Skin of body (tissue), 3 donors: ENCODE measurements at places on chromosomes 2 and 18. TPM values are rescaled to one million over a fixed set of nuclear protein-coding genes. Genes with fewer than 3 reads are reported as not detected.

Gene HMSD
- total RNA-seq, result 0.20 TPM

Gene SLC66A3
- total RNA-seq, result 18.7 TPM

Gene STEAP3
- 3.0 TPM for total RNA-seq

Gene RASGRP3
- total RNA-seq, result 22.2 TPM

Gene NPAS2
- total RNA-seq, result 6.3 TPM

Gene SERPINB11
- total RNA-seq, result not detected

Gene SERPINB4
- 29.1 TPM for total RNA-seq

Gene NT5C1B
- total RNA-seq, result not detected
